ENCODE measurements at places on chromosomes 16 and 17.

DNA sequence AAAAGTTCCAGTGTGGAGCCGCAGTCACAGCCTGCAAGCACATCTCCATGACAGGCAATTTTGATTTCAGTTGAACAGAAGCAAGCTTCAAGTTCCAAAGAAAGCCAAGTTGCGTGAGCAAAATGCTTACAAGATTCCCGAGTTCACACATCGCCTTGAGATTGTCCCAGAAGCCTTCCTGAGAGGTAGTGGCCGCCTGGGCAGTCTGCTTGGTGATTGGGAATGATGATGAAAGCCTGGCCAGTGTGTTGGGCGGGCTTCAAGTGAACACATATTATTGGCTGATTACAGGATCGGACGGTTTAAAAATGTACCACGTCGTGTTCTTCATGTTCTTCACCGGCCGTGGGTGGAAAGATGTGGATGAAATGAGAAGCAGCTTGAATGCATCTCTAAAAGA is 185.5 kb downstream of the FOXL1 start:
- DNase-seq = no peak

DNA sequence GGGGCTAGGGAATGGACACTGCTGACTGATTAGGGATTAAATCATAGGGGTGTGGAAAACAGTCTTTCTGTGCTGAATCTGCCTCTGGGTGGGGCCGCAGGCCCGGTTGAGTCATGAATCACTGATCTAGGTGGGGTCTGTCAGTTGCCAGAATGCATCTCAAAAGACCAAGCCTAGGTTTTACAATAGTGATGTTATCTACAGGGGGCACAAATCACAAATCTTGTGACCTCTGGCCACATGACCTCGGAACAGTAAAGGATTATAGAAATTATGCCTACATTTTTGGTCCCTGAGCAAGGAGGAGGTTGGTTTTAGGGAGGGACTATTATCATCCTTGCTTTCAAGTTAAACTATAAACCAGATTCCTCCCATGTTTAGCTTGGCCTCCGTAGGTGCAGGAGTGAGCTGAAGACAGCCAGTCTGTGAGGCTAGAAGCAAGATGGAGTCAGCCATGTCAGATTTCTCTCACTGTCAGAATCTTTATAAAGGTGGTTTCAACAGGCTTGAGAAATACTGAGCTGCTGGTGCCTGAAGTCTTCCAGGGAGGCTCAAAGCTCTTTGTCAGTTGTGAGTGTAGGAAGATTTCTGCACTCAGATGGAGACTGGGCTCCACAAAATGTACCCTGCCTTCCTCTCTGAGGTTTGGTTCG is 12.9 kb downstream of the GNGT2 start:
- no peak for DNase-seq

DNA sequence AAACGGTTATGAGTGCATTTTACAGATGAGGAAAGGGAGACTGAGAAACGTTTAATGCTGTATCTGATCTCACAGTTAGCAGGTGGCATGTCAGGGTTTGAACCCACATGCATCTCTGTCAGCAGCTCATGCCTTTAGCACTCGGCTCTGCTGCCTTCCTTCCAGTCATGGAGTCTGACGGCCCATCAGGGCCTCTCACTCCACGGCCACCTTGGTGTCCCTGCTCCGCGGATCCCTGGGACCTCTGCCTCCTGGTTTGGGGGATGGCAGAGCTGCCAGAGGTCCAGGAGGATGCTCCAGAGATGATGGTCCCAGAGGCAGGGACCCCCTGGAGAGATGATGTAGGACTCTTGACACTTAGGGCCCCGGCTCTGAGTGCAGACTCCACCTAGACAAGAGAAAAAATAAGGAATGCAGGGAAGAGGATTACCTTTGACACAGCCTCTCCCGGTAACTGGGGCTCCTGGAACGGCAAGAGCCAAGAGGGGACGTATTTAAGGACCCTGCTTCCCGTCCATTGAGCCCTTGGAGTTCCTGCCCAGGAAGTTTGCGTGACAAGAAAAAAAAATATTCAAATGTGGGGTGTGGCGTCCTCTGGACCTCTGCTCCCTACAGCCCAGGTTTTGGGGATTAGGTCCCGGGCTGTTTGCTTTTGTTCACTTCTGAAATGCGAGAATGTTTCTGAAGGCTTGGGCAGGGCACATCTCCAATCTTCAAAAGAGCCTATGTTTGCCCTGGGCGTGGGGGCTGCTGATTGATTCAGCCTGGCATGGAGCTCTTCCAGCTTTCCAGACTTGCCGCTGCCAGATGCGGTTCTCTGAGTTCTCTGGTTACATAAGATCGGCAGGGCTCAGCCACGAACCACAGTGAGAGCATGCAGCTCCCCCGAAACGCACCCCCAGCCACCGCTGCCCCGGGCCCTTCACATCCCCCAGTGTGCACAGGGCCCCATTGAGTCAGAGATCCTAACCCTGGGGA is at the start of gene ALDH3A1:
TSS of gene ALDH3A1 (minus strand) at position 470 of the 978 bp plus-strand sequence. CDS start 3,169 bp downstream, outside the sequence.
- no peak for DNase-seq

DNA sequence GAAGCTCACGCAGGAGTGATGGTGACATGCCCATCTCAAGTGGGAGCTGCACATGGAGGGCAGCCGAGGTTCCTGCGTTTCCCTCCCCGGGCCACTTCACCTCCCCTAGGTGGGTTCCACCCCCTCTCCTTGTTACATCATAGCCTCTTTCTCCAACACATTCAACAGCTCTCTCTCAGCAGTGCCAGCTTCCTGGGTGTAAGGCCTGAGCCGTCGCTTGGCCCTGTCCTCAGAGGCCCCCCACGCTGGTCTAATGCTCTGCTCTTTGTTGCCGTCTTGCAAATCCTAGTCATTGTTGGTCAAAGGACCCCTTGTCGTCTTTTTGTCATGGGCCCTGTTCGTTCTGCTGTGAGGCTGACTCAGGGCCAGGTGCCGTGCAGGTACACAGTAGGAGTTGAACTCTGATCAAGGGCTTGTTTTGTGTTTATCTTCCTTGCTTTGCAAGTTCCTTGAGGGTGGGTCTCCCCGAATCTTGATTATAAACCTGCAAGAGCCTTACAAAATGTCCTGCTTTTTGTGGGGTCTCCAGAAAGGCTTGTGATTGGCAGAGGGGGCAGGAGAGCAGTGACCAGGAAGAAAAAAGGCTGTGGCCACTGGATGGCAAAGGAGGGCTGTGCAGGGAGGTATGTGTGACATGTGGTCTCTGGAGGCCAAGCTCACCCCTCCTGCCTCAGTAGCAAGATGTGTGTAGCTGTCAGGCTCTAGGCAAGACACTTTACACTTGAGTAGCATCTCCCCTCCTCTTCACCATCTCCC is 136.6 kb downstream of the CCDC182 start:
- no peak for DNase-seq

- no peak for DNase-seq
Observed at GRCh38 chr16:77227745-77228144, 28.5 kb downstream of the SYCE1L start.

GRCh38 chr17:60473788-60474187 is 51.5 kb downstream of the CHCT1 start:
- no peak for DNase-seq

DNA sequence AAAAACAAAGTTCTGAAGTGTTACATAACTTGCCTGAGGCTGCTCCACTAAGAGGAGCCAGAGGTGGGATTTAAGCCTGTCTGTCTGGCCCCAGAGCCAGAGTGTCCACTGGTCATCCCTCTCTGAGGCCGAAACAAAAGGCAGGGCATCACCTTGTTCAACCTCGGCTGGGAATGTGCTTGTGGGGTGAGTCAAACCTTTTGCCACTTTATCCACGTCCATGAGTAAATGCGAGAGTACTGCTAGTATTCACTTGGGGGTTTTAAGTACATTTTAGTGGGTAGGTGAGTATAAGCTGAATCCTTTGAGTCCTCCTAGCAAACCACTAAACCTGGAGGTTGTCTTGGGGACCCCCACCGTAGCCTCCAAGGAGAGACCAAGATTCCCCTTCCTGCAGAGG is 103.5 kb downstream of the STX8 start:
- no peak for DNase-seq

GRCh38 chr16:55495616-55496289 is 13.1 kb upstream of the LPCAT2 start:
- DNase-seq = peak; percentile 97

DNA sequence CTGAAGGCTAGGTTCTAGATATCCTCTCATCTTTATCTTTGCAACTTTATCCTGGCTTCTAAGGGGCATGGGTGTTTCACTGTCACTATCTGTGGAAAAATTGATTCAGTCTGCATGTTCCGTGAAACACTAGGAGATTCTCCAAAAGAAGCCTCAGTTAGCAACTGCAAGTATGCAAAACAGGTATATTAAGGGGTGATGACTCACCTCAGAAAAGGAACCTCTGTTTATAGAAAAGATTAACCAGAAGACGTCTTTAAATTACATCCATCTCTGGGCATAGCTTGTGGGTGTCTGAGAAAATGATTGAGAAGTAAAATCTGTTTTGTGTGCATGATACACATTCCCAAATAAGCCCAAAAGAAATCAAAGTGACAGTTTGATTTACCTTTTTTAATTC is 353.8 kb upstream of the HSBP1 start:
- no peak for DNase-seq

- no peak for DNase-seq
Observed at GRCh38 chr16:586047-586644, 3.7 kb upstream of the RAB40C start.

DNA sequence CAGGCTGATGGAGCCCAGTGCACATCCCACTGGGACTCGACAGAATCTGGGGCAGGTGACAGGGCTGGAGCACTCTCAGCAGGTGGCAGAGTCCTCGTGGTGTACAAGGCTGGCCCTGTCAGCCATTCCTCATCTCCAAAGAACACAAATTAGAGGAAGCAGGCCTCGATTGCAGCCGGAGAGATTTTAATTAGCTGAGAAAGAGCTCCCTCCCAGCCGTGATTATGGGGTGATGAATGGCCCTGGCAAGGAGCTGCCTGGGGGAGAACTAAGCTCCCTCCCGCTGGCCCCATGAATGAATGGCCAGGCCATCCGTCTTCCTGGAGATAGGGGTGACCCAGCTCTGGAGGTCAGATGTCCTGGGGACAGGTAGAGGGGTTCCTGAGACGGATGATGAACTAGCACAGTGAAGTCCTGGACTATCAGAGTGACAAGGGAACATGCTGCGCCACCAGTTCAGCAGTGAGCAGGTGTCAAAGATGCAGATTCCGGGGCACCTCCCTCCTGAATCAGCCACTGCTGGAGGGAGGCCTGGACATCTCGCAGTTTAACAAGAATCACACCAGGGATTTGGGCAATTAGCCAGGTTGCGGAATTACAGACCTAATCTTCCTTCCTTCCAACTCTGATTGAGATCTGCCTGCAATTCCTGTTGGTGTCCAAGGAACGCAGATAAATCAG is 35.5 kb downstream of the PIMREG start:
- peak; percentile 62 for DNase-seq

- DNase-seq = no peak
Observed at GRCh38 chr17:75970011-75970523, 8.9 kb downstream of the ACOX1 start.

- DNase-seq = no peak
Observed at GRCh38 chr17:55090079-55090492, 121.5 kb downstream of the STXBP4 start.

DNA sequence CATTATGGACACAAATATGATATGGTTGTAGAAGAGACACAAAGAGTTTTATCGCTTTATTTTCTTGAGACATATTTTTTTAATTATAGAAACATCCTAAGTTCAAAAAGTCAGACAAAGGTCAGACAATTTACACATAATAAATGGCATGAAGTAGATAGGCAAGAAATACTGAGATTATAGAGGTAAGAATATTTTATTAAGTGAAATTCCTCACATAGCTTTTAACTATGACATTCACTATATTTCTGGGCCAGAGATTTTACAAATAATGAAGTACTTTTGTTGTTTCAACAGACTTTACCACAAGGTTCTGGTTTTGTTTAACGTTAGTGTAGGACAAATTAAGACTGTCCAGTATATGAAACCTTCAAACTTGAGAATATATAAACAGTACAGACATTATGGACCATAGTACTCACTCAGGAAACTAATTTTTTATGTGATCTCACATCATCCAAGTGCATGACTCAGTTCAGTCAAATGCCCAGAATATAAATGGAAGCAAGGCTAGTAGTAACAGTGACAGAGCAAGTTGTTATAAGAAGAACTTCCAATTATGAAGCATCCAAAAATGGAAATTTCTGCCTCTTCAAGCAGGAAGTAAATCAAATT is 394.8 kb downstream of the KCNJ2 start:
- no peak for DNase-seq

DNA sequence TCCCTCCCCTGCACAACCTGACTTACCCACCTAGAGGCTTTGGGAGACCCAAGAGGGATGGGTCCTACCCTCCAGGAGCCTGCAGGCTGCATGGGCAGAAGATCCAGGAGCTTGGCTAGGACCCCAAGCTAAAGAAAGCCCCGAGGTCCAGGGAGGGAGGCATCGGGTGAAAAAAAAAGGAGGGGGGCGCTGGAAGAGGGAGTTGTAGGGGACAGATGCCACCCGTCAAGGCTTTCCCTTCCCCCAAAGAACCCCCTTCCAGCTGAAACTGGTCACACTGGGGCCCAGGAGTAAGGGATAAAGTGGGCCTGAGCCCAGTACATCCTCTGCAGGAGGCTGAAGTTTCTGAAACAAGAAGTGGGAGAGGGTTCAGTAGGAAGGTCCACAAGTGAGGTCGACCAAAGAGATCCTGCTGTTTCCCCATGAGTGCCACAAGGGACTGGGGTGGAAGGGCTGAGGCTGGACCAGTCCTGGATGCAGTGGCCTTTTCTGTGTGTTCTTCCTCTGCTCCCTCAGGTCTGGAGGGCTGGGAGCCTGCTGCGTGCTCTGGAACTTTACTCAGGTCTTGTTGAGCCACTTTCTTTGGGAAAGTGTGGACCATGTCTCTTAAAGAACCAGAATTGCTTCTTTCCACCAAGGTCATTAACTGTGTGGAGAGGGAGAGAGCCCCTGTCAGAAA is 14.2 kb upstream of the CBFB start:
- no peak for DNase-seq

GRCh38 chr17:9062399-9062902 is 41.1 kb downstream of the NTN1 start:
- no peak for DNase-seq

GRCh38 chr17:78583091-78583490 is 5.9 kb upstream of the DNAH17 start:
- no peak for DNase-seq

- DNase-seq = no peak
Observed at GRCh38 chr17:79899584-79899983, 60.3 kb upstream of the CBX4 start.

GRCh38 chr16:89826531-89827382 is 1.5 kb upstream of the SPIRE2 start:
- DNase-seq = no peak

GRCh38 chr17:69192754-69193153 is 35.9 kb downstream of the ABCA10 start:
- no peak for DNase-seq

DNA sequence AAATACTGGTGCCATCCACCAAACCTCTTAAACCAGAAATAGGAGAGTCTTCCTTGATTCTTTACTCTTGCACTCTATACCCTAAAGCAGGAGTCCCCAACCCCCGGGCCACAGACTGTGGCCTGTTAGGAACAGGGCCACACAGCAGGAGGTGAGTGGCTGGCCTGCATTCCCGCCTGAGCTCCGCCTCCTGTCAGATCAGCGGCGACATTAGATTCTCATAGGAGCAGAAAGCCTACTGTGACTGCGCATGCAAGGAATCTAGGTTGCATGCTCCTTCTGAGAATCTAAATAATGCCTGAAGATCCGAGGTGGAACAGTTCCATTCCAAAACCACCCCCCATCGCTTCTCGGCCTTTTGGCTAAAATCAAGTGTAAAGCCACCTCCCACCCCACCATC is 30.3 kb upstream of the SRCIN1 start:
- no peak for DNase-seq

GRCh38 chr16:59593194-59593661 is 859.1 kb upstream of the GOT2 start:
- DNase-seq = no peak
